ENCODE measurements at places on chromosomes 5 and 9.

DNA sequence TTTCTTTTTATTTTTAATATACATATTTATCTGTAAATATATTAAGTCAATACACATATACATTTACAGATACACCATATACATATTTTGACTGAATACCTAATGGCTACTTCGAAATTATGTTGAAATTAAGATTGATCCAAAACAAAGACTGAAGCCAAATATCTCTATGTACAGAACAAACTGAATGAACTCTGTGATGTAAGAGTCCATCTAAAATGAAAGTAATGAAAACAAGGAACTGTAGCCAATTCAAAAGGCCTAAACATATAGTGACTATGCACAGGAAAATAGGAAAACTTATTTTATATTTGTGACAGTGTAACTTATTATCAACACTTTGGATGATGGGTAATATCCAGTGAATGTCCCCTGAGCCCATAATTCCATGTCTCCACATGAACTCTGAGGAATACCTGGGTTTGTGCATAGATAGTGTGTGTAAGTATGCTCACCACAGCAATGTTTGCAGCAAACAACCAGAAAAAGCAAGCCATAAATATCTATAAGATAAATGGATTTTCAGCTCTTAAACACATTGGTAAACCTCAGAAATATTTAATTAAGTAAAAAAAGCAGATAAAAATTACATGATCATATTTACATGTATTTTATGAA lies 517.2 kb upstream of the CDH6 start:
- DNase-seq = no peak

- no peak for DNase-seq
These were observed 17.4 kb downstream of the LMNB1 start for GRCh38 chr5:126794157-126794828.

GRCh38 chr5:62139741-62140140 lies 166.3 kb upstream of the KIF2A start:
- no peak for DNase-seq

DNA sequence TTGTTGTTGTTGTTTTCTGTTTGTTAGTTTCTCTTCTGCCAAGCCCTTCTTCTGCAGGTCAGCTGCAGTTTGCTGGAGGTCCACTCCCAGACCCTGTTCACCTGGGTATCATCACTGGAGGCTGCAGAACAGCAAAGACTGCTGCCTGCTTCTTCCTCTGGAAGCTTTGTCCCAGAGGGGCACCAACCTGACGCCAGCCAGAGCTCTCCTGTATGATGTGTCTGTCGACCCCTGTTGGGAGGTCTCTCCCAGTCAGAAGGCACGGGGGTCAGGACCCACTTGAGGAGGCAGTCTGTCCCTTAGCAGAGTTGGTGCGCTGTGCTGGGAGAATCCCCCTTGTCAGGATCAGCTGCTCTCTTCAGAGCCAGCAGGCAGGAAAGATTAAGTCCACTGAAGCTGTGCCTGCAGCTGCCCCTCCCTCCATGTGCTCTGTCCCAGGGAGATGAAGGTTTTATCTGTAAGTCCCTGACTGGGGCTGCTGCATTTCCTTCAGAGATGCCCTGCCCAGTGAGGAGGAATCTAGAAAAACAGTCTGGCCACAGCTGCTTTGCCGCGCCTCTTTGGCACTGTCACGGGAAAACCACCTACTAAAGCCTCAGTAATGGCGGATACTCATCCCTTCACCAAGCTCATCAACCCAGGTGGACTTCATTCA lies 299.2 kb downstream of the EDIL3 start:
- no peak for DNase-seq

GRCh38 chr9:129394886-129395279 lies 216.8 kb upstream of the IER5L start:
- no peak for DNase-seq

- DNase-seq = no peak
These were observed 169.0 kb downstream of the CDH6 start for GRCh38 chr5:31362529-31362900.

- DNase-seq = no peak
These were observed 61.0 kb upstream of the RAD23B start for GRCh38 chr9:107222020-107222522.

GRCh38 chr9:134937164-134937555 lies 19.4 kb upstream of the FCN1 start:
- no peak for DNase-seq

DNA sequence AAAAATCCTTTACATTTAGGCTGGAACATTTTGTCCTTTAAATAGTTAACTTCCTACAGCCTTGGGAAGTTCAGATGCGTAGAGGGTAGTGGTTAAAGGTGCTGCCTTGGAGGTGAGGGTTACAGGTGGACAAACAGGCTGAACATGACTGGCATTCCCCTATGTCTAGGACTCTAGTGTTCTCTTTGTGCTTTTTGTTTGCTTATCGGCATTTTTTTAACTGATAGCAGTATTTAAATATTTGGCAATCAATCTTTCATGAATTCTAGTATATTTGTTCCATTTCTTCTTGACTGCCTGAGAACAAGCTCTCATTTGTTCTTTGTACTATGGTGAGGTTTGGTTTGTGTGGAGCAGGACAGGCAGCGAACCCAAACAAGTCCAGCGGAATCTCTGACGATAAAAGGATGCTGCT lies 307.6 kb downstream of the CTNND2 start:
- no peak for DNase-seq

- DNase-seq = no peak
These were observed 127.8 kb upstream of the PHYKPL start for GRCh38 chr5:178360222-178360925.

- no peak for DNase-seq
These were observed 92.0 kb downstream of the C9orf152 start for GRCh38 chr9:110115826-110116542.

GRCh38 chr5:135008981-135009735 lies 24.9 kb downstream of the PITX1 start:
- DNase-seq = no peak

GRCh38 chr5:78003919-78004318 lies 227.8 kb upstream of the TBCA start:
- no peak for DNase-seq

GRCh38 chr9:23740531-23740930 lies 85.5 kb downstream of the ELAVL2 start:
- no peak for DNase-seq

DNA sequence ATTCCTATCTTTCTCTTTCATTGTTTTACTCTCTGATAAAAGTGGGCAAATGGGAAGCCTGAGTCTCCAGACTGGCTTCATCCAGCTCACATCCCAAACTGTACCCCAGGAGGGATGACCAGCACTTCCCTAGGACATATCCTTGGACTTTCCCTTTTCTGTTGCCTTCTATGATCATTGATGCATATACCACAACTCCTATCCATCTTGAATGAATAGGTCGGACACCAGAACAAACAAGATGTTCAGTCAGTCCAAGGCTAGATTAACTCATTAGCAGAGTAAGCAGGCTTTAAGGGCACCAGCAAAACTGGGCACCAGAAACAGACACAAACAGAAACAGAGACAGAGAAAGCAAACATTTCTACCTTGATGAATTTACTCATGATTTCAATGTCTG lies 159.1 kb upstream of the RGMB start:
- DNase-seq = no peak

- no peak for DNase-seq
These were observed 78.6 kb upstream of the MYO10 start for GRCh38 chr5:17014686-17015085.

DNA sequence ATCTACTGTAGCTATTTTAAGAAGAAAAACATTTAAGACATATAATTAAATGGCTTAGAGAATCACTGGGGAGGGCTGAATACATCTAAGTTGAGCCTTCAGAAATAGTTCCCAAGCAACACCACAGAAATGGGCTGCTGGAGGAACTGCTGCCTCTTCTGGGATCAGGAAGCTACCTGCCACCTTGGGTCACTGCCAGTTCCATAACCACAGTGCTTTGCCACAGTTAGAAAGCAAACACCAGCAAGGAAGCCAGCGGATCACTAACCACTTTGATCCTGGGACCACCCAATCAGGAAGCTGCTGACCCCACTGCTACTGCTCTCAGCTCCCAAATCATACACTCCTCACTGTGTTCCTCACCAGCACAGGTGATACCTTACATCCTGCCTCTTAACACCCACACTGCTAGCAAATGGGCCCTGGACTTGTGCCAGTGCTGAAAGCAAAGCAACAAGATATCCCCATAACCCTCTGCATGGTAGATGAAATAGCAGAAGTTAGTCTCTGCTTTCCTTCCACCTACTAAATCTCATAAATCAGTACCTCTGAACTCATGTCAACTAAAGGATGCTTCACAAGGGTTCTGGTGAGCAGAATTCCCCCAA lies 346.9 kb downstream of the DEPDC1B start:
- no peak for DNase-seq

- DNase-seq = no peak
These were observed 105.8 kb downstream of the DOCK2 start for GRCh38 chr5:169742771-169743296.

DNA sequence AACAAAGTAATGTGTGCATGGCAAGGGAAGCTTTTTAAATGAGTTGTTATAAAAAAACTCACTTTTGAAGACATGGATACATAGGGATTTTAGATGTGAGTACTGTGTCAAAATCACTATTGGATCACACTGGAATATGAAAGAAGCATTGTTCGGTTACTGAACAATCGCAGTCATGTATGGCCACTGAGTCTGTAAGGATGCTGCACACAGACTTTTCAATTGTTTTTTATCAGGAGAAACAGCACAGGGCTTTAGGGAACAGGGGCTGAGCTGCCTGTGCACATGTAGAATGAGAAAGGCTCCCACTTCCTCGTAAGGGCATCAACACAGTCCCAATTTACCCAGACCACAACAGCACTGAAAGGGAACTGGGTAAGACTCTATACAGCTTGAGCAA lies 1333.9 kb upstream of the DMAC1 start:
- no peak for DNase-seq
